ENCODE measurements at places on chromosomes 3 and 15. TPM values are rescaled to one million over a fixed set of nuclear protein-coding genes. Genes with fewer than 3 reads are reported as not detected.

- no peak for DNase-seq
Observed at GRCh38 chr15:99447497-99448371, 118.0 kb upstream of the MEF2A start.

DNA sequence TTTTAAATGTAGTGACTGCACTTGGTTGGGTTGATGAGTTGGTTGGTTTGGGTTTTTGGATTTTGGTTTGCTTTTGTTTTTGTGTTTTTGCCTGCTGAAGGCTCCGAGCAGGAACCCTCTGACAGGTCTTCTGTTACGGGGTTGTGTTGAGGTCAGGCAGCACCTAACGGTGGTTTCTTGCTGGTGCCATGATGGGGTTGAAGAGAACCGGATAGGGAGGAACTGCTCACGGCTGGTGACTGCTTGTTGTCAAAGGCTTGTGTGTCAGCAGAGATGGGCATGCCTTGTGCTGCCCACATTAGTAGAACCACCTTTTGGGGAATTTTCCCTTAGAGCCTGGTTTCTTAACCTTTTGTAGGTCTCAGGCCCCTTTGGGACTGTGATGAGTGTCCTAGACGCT, 42.0 kb downstream of the SLC6A6 start:
- DNase-seq = no peak

- no peak for DNase-seq
Observed at GRCh38 chr3:23198801-23199200, 4.3 kb upstream of the UBE2E2 start.

GRCh38 chr15:52060501-52060900, 41.5 kb downstream of the MAPK6 start:
- no peak for DNase-seq

DNA sequence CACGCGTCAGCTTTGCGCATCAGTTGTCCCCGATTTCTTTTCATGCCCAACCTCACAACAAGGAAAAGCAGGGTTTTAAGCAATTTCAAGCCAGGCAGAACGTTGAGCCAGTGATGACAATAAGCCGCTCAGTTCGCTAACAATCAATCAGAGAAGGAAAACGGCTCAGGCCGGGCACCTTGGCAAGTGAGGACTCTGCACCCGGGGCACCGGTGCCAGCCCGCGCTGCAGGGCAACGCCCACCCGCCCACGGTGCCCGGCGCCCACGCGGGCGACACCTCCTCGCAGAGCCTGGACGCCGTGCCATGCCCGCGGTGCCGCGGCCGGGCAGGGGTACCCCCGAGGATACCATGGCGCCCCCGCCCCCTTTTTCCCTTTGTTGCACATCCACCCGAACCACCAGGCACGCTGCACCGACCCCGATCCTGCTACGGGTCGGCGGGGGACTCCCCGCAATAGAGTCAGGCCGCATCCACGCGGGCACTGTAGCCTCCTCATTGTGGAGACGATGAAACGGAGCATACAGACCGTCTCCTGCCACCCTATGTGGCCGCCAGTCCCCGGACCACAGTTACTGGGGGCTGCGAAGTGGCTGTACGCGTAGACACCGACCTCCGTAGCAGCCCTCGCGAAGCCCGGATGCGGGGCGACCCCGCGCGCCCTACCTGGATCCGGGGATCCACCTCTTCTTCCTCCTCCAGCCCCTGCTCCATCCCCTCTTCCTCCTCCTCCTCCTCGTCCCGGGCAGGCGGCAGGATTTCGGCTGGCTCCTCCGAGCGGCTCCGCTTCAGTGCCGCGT, 581 bp downstream of the SH3BP5 start:
- DNase-seq = no peak

DNA sequence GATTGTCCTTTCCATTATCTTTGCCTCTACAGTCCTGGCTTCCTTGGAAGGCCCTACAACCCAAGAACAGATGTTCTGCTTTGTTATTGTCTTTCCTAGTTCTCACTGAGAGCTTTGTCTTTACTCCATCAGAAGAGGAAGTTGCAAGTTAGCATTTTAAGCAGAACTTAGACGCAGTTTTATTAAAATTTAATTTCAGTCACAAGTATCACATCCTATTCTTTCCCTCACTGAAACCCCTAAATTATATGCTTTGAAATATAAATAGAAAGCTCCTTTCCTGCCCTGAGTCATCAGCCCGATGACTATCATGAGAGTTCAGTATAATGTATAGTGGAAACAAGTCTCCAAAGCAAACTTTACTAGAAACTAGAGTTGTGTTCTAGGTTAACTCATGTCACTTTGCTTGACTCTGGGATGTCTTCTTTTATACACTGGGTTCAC, 291.2 kb upstream of the RBMS3 start:
- no peak for DNase-seq

GRCh38 chr3:1969281-1969680, 129.4 kb upstream of the CNTN4 start:
- no peak for DNase-seq

DNA sequence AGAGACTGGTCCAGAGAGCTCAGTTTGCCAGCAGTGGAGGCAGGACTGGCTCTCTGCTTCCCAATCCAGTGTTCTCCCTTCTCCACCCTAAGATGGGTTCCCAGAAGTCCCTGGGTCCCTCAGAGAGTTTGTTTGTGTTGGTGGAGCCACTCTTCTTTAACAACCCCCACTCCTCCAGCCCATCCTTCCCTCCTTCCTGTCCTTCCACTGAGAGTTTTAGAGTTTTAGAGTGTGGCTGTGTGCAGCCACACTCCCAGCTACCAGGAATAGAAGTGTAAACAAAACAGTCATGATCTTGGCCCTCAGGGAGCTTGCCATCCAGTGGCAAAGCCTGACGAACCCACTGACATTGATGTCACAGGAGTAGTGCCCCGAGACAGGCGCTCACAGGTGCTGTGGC, 12.5 kb upstream of the FBLN2 start:
- no peak for DNase-seq

Gene PLSCR4
- total RNA-seq = 77.4 TPM
